ENCODE measurements at places on chromosomes 11 and 22.
A peak's percentile ranks its signal among the peaks of the same experiment; 100 is the strongest.

DNA sequence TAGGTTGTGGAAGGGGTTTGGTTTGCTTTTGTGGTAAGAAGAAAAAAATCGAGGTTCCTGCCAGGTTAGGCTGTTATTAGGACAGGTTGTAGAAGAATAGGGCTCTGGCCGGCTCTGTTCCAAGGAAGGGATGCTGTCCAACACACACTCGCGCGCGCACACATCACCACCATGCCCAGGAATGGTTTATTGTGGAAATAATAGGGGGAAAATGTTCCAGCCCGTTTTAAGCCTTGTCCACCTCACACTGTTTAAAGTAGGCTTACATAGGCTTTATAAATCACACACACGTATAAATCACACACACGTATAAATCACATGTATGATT, 1.2 kb upstream of the ARHGAP20 start:
- no peak for DNase-seq

GRCh38 chr11:132610216-132610615, 922.1 kb downstream of the OPCML start:
- no peak for DNase-seq

DNA sequence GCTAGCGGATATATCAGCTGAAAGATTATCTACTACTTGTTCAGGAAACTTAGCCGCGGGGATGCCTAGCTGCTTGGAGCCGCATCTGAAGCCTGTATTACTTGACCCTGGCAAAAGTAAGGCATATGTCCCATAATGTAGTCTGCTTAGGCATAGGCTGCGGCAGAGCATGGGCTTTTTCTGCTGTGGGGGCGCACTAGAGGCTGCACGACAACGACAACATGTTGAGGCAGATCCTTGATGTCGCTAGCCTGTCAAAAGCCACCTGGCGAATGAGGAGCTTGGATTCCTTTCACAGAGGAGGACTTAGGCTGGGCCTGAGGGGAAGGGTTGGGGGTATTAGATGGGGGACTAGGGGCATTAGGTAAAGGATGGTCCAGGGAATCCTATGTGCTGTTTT, 1.1 kb upstream of the OR52N2 start:
- DNase-seq, result no peak

DNA sequence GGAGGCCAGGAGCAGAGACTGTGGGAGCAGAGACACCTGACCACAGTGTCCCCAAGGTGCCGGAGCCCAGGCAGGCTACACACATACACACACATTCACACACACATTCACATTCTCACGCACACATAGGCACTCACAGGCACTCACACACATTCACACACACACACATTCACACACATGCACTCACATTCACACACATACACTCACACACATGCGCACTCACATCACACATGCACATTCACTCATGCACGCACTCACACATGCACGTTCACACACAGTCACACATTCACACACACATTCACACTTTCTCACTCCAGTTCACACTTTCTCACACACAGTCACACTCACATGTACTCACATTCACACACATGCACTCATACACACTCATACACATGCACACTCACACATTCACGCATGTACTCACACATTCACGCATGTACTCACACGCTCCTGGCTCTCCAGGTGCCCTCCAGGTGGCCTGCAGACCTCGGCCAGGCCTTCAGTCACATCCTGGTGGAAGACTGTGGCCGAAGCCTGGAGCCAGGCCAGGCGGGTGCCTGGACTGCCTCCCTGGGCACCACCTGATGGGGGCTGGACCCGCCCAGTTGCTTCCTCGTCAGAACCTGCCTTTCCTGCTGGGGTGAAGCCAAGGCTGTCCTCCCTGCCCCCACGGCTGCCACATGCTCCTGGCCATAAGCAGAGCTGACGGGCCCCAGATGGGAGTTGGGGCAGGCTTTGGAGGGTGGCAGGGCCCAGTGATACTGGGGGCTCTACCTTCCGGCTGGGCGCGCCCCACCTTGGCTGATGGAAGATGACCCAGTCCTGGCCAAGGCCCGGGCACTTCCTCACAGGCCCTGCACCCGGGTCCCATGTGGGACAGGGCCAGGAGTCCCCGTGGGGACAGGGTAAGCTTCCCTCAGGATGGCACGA, 89.5 kb downstream of the WNT7B start:
- DNase-seq, result no peak

DNA sequence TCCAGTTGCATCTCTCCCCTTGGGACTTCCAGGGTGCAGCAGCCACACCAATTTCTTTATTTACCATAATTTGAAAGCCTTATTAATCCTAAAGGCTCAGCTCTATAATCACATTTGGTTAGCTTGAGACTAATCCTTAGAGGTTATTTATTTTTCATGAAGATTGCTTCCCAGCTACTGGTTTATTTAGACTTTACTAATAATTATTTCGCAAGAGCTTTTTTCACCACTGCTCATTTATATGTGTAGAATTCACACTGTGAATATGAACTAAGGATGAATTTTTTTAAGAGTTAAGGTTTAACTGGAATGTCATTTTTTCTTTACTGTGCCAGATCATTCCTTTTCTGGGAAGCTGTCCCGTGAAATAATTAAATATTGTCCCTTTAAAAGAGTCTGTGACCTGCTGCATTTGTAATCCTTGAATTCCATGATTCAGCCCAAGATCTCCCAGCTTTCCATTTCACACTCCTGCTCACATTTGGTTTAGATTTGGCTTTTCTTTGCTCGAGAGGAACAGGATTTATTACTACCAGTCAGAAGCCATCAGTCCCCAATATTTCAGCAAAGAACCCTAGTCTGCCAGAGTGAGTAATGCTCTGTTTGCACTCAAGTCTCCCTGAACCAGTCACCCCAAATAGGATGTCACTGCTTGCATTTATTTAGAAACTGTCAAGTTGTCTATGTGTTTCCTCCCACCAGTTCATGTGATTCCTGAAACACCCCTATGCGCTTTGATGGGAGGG, 4.4 kb upstream of the CD44 start:
- no peak for DNase-seq

- DNase-seq, result no peak
Observed at GRCh38 chr11:91104237-91104636, 881.4 kb upstream of the CHORDC1 start.

DNA sequence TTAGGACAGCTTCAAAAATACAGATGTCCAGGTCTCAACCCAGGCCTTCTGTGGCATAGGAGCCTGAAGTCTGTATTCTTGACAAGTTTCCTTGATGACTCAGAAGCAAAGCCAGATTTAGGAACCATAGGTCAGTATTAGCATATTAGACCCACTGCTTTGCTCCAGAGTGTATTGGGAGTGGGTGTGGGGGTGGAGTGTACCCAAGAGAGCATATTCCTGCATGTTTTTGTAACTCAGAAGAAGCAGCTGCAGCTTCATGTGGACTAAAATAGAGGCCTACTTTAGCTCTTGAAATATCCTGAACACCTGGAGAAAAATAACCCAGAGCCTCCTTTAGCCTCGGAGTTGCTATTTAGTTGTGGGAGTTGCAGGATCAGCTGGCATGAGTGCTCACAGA, 106.7 kb downstream of the CCDC81 start:
- DNase-seq, result no peak

DNA sequence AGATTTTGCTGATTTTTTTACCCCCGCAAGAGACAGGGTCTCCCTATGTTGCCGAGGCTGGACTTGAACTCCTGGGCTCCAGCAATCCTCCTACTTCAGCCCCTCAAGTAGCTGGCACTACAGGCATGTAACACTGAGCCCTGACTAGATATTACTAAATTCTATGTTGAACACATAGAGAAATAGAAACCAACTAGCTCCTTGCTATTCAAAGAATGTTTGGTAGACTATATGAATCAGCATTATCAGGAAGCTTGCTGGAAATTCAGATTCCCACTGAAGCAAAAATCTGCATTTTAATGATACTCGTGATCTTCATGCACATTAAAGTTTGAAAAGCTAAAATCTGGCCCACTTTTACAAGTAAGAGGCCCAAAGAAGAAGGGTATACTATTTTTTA, 11.9 kb downstream of the TMEM41B start:
- DNase-seq, result no peak

GRCh38 chr11:63614136-63614671, at the start of gene PLAAT3:
Gene PLAAT3, minus strand, starts transcription at chr11:63614433. Its CDS starts 419 bp downstream, at chr11:63614014.
- peak; percentile 58 for DNase-seq

DNA sequence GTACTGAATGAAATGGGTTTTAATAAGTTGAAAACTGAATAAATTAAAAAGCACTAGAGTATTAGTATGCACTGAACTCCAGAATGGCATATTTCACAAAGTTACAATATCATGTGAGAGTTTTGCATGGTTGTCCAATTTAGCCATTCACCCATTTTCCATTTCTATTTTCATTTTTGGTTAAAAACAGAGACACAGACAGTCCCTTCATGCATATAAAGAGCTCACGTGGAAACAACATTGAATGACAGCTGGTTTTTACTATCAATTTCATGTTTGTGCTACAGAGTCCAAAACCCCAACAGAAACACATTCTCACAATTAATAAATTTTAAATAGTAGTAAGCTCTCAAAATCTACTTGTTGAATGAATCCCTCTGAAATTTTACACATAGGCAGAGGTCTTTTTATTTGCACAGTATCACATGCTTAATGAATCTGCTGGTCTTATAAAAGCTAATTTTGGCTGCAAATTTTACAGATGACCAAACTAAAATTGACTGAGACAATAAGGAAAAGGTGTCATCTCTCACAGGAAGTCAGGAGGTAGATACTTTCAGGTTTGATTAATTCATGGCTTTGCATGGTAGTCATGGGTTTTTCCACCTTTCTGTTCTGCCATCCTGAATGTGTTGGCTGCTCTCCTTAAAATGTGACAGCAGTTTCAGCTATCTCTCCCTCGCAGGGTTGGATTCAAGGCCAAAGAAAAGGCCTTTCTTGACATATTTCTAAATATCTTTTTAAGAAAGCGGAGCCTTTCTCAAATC, 20.6 kb upstream of the DDI1 start:
- no peak for DNase-seq

- no peak for DNase-seq
Observed at GRCh38 chr11:121575963-121576290, 123.2 kb upstream of the SORL1-AS1 start.

DNA sequence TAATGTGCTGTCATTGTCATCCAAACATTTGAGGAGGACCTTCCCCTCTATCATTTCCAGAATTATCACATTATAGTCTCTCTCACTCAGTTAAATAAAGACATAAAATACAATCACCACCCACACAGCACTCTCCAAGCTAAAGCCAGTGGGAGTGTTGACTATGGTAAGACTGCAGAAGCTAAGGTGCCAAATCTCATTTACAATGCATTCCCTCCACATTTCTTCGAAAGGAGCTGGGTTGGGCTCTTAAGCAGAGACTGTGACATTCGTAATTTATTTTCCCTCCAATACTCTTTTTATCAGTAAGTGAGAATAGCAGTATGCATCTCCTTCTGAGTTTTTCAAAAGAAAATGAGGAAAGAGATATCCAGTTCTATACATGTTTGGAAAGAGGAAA, 74.2 kb downstream of the NOX4 start:
- no peak for DNase-seq

DNA sequence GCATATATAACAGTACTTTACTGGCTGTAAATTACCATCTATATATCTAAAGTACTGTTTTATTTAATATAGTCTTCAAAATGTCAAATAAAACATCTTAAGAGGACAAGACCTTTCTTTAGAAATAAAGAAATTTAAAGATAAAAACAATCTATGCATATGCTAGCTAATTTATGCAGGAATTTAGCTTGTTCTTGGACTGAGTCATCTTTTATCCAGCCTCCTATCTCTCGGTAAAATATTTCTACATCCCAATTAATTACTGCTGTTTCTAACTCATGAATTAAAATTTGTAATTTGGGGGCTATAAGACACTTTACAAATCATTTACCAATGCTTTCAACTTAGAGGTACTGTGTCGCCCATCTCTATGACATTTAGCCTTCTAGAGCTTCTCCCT, 72.8 kb upstream of the DDI1 start:
- DNase-seq, result no peak

DNA sequence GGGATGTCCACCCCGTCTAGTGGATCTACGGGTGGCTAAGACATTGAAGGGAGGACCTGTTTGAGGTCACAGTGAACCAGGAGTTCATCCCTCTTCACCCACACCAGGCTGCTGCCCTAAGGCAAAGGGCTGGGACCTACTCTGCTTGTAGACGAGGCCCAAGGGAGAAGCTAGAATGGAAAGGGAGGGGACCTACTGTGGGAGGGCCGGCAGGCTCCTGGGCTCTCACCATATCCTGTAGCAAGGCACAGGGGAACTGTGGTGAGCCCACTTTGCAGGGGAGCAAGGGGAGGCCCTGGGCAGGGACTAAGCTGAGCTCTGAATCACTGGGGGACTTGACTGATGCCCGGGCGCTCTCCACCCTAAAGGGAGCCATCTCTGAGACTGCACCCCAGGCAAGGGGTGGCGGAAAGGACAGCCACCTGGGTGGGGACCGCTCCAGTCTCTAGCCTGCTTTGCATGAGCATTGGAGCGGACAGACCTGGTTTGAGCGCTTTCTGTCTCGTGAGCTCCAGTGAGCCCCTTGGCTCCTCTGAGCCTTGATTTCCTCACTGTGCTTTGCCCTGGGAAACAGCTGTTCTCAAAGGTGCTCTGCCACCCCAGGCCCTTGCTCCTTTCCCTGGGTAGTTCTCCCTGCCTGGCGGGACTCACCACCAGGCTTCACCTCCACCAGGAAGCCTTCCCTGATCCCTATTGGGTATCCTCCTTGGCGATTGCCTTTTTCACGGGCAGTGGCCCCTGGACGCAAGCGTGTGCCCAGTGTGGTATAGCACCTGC, 24.2 kb downstream of the PARVG start:
- DNase-seq, result no peak

DNA sequence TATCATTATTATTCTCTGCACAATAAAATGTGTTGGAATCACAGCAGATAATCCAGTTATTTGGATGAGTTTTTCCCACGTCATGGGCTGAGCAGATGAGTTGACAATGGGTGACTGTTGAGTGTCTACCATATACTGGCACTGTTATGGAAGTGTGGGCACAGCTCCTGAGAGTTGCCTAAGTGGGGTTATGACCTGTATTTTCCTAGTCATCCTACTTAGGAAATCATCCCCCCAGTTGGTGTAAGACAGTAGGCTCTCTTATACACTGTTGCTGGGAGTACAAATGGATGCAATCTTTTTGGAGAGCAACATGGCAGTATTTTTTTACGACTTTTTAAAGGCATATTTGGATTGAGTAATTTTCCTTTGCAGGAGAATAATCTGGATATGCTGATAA, 66.4 kb downstream of the TRAF6 start:
- no peak for DNase-seq

DNA sequence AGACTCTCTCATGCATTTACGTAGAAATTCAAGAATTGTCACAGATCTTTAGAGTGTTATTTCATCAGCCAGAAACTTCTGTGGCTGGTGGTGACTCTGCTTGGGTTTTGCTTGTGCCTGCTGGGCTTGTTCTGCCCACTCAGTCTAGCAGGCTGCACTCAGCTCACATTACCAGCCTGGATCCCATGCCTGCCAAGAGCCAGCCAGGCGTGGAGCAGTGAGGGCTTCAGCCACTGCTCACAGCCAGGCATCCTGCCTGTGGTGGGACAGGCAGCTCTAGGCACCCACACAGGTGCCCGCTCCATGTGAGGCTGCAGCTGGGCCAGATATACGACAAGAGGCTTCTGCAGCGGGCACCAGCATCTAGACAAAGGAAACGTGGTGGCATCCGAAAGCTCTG, 1213.3 kb upstream of the RAG2 start:
- no peak for DNase-seq

All from stimulated activated CD8-positive, alpha-beta memory T cell treated with anti-CD3 and anti-CD28 coated beads, Interleukin-4, amount 100 ng/mL, for 48 hours (primary cell).